ENCODE measurements at places on chromosomes 5 and 9. TPM values are rescaled to one million over a fixed set of nuclear protein-coding genes. Genes with fewer than 3 reads are reported as not detected.

GRCh38 chr9:118896324-118897000 is 472.8 kb downstream of the BRINP1 start:
- no peak overlapping the region for H3K27ac ChIP-seq
- H3K27me3 ChIP-seq: no peaks in the 10 kb centered on the region
- H3K4me3 ChIP-seq: no peak overlapping the region
- no peak for DNase-seq
- no peaks in the 10 kb centered on the region for H3K4me1 ChIP-seq

- peaks cover 45% of the 10 kb centered on the region for H3K27me3 ChIP-seq
- no peak overlapping the region for H3K27ac ChIP-seq
- DNase-seq: no peak
- no peaks in the 10 kb centered on the region for H3K36me3 ChIP-seq
- H3K4me3 ChIP-seq: no peak overlapping the region
These were observed 129.2 kb upstream of the ADRA1B start for GRCh38 chr5:159786901-159787691.

DNA sequence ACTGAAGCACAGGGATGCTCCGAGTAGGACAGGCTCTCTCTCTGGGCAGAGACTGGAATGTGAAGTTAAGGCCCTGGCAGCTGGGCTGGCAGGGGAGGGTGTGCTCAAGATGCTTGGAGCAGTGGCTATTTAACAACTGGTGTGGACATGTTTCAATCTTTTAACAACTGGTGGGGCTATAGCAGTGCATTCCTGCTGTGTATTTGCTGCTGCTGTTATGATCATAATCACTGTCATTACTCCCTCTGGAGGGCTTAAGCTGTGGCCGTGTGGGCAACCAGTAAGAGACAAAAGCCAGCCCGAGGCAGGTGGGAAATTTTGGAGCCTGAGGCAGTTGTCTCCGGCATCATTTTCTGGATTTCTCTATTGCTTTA is 33.3 kb upstream of the PTGS1 start:
- no peak overlapping the region for H3K4me3 ChIP-seq
- no peaks in the 10 kb centered on the region for H3K36me3 ChIP-seq
- no peak for DNase-seq

- no peak overlapping the region for H3K4me3 ChIP-seq
- no peaks in the 10 kb centered on the region for H3K4me1 ChIP-seq
- DNase-seq: no peak
- peaks cover 18% of the 10 kb centered on the region for H3K36me3 ChIP-seq
These were observed 4.5 kb downstream of the ELAVL2 start for GRCh38 chr9:23821375-23822181.

GRCh38 chr5:139660923-139661814 is 13.0 kb downstream of the CXXC5 start:
- DNase-seq: peak; percentile 87
- peak overlapping the region; percentile 76 for H3K27ac ChIP-seq
- no peaks in the 10 kb centered on the region for H3K36me3 ChIP-seq
- H3K27me3 ChIP-seq: no peaks in the 10 kb centered on the region
- peak overlapping the region; percentile 63 for H3K4me3 ChIP-seq
- H3K4me1 ChIP-seq: peaks cover 62% of the 10 kb centered on the region

- H3K4me1 ChIP-seq: no peaks in the 10 kb centered on the region
- peaks cover 15% of the 10 kb centered on the region for H3K27me3 ChIP-seq
- H3K27ac ChIP-seq: no peak overlapping the region
- H3K36me3 ChIP-seq: no peaks in the 10 kb centered on the region
- no peak overlapping the region for H3K4me3 ChIP-seq
These were observed 275.6 kb upstream of the SLC30A5 start for GRCh38 chr5:68818057-68818695.

HTR1A gene
- not detected for total RNA-seq

Measured in natural killer cell treated with Interleukin-12 subunit alpha and Interleukin-12 subunit beta and Interleukin-15 and Interleukin-18, amount 100 ng/mL, for 72 hours (primary cell).